ENCODE measurements at places on chromosomes 12 and 14. TPM values are rescaled to one million over a fixed set of nuclear protein-coding genes. Genes with fewer than 3 reads are reported as not detected.

The BLTP3B gene
- polyA plus RNA-seq = 17.7 TPM

The ASB2 gene
- 0.06 TPM for polyA plus RNA-seq

The RBMS2 gene
- polyA plus RNA-seq = 28.7 TPM

DNA sequence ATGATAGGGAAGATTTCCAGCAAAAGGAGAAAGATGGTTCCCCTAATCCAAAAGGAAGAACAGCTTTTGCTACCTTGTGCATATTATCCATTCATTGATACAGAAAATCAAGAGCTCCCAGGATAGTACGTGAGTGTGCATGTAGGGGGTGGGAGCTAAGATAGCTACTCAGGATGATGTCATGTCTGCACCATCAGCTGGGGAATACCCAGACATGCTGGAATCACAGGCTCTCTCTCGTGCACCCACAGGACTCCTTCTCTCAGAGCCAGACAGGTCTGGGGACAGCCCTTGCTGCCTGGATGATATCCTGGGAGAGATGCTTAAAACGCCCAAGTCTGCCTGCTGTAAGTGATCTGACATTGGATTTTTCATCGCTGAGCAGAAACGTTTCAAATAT, 38.9 kb downstream of the FOXN3 start:
- DNase-seq = peak; percentile 77

- DNase-seq = no peak
Observed at GRCh38 chr12:26878661-26879119, 45.7 kb upstream of the ITPR2 start.
